ENCODE measurements at places on chromosomes 13 and 19.

GRCh38 chr19:40192758-40193586, 1.7 kb downstream of the MAP3K10 start:
- no peak for DNase-seq

DNA sequence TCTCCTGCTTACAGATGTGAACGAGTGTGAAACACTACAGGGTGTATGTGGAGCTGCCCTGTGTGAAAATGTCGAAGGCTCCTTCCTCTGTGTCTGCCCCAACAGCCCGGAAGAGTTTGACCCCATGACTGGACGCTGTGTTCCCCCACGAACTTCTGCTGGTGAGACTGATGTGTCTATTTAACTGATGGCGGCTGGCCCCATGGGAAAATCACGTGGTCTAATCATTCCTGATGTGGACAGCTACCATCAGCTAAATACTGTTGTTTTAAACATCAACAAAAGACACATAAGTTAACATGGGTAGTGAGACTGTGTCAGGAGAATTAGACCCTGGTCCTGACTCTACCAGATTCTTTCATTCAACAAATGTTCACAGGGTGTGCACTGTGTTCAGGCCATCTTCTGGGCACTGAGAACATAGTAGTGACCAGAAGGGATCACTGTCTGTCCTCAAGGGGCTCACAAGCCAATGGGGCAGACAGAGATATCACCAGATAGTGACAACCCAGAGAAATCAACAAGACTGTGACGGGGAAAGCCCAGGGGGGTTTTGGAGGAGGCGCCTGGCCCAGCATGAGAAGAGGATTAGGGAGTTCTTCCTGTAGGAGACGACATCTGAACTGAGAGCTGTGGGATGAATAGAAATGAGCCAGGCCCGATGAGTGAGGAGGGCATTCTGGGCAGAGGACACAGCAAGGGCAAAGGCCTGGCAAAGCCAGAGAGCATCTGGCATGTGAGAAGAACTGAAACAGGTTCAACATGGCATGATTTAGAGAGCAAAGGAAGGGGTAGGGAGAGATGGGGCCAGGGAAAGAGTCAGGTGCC, 18.4 kb downstream of the LTBP4 start:
- no peak for DNase-seq

GRCh38 chr13:77356155-77356554, 29.3 kb upstream of the MYCBP2 start:
- no peak for DNase-seq

DNA sequence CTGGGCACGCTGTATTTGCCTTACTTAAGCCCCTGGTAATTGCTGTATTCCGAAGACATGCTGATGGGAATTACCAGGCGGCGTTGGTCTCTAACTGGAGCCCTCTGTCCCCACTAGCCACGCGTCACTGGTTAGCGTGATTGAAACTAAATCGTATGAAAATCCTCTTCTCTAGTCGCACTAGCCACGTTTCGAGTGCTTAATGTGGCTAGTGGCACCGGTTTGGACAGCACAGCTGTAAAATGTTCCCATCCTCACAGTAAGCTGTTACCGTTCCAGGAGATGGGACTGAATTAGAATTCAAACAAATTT, 676 bp downstream of the BRCA2 start:
- no peak for DNase-seq

DNA sequence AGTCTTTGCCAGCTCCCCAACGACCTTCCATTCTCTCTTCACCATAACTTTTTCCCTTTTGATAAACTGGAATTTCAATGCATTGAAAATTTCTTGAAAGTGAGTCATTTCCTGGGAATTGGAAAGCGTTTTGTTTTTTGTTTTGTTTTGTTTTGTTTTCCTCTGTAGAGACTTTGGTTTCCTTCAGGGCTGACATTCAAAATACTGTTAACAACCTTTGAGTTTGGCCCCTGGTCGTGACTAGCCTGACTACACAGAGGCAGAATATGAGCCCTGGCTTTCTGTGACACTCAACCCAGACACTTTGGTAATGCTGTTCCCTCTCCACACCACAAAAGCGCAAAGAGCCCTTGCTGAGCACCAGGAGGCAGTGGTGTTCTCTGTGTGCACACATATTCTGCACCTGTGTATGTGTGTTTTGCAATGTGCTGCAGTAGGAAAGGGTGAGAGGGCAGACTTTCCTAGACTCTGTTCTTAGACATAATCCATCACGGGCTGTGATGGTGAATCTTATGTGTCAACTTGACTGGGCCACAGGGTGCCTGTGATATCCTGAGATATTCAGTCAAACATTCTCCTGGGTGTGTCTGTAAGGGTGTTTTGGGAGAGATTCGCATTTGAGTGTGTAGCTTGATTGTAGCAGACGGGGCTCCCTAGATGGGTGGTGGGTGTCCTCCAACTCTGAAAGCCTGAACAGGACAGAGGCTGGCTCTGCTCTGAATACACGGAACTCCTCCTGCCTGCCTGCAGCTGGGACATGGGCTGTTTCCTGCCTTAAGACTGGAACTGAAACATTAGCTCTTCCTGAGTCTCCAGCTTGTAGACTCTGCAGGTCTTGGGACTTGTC, 29.5 kb upstream of the ANKRD10 start:
- peak; percentile 15 for DNase-seq

- no peak for DNase-seq
Observed at GRCh38 chr13:20526664-20527063, 1.0 kb upstream of the CRYL1 start.

- no peak for DNase-seq
Observed at GRCh38 chr19:10730932-10731331, 13.1 kb downstream of the DNM2 start.

DNA sequence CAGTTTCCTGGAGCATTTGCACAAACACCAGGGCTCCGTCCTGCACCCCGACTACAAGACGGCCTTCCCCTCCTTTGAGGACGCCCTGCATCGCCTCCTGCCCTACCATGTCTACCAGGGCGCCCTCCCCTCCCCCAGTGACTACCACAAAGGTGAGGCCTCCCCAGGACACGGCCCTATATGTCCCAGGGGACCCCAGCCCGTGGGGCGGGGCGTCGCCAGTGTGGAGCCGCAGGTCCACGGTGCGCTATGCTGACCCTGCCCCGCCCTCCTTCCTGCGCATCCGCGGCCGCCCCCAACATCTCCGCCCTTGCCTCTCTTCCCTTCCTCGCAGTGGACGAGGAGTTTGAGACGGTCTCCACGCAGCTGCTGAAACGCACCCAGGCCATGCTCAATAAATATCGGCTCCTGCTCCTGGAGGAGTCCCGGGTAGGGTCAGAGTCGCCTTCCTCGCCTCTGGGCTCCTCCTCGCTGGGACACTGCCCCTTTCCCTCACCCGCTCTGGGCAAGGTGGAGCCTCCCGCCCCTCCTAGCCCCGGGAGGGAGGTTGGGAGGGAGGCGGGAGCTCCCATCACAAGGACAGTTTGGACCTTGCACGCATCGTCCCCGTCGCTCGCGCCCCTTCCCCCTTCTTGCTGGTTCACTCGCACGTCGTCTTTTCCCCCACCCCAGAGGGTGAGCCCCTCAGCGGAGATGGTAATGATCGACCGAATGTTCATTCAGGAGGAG, 14.4 kb upstream of the EHD2 start:
- DNase-seq = no peak

DNA sequence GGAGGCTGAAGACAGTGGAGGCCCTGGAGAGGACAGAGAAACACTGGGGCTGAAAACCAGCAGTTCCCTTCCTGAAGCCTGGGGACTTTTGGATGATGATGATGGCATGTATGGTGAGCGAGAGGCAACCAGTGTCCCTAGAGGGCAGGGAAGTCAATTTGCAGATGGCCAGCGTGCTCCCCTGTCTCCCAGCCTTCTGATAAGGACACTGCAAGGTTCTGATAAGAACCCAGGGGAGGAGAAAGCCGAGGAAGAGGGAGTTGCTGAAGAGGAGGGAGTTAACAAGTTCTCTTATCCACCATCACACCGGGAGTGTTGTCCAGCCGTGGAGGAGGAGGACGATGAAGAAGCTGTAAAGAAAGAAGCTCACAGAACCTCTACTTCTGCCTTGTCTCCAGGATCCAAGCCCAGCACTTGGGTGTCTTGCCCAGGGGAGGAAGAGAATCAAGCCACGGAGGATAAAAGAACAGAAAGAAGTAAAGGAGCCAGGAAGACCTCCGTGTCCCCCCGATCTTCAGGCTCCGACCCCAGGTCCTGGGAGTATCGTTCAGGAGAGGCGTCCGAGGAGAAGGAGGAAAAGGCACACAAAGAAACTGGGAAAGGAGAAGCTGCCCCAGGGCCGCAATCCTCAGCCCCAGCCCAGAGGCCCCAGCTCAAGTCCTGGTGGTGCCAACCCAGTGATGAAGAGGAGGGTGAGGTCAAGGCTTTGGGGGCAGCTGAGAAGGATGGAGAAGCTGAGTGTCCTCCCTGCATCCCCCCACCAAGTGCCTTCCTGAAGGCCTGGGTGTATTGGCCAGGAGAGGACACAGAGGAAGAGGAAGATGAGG, 1.5 kb downstream of the PPP1R15A start:
- no peak for DNase-seq

GRCh38 chr13:45718063-45718462, 15.9 kb downstream of the CBY2 start:
- no peak for DNase-seq

DNA sequence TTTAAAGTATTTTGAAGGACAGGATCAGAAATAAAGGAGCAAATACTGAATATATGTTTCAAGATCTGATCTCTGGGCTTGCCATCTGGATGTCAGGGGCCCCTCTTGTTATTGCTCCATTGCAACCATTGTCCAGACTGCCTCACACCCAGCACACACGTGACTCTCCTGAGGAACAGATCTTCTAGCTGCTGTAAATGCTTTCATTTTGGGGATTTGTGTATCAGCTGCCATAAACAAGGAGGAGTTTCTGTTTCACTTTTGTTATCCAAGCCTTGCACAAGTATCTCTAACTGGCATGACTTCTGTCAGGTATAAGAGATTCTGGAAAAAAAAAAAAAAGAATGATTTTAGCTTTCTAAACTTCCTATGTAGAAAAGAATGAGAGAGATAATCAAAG, 1624.1 kb upstream of the PRR20A start:
- no peak for DNase-seq

DNA sequence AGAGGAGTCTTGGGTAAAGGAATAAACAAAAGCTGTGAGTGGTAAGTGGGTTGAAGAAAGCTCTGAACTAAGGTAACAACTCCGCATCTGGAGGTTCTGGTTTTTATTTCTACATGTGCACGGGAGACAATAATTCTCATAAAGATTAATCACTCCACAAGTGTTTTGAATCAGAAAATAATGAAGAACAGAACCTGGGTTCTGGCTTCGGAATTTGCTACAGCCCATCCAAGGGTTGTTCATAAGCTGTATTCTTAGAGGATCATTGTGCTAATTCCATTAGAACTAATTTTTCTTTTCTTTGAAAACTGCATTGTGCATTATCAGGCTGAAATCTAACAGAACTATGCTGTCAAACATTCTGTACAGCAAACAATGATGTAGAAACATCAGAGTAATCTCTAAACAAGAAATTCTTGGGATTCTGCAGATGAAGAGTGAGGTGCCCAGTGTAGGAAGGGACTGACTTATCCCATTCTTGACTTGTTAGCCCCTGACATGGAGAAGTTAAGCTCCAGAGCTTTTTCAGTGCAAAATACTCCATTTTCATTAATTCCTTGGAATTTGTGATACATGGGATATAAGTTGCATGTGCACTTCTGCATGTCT, 368.2 kb downstream of the COG6 start:
- DNase-seq = no peak

DNA sequence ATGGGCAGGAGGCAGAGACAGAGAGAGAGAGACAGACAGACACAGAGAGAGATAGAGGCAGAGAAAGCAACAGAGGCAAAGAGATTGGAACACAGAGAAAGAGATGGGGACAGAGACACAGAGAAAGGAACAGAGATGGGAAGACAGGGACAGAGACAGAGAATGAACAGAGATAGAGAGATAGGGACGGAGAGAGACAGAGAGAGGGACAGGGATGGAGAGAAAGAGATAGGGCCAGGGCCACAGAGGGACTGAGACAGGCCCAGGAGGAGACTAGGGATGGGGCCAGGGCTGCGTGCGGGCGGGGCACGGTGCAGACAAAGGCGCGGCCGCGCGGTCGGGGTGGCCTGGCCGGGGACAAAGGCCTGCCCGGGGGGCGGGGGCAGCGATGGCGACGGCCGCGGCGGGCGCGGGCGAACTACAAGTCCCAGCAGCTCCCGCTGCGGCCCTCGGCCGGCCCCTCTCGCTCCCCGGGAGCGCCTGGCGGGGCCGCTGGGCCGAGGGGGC, at the start of gene ZNF358:
Gene ZNF358, plus strand, starts transcription at position 459 of the 507 bp plus-strand sequence. CDS start 3,140 bp downstream, outside the sequence.
- peak; percentile 51 for DNase-seq

GRCh38 chr13:33751151-33751550, 66.8 kb upstream of the RFC3 start:
- no peak for DNase-seq

- no peak for DNase-seq
Observed at GRCh38 chr19:32476032-32476350, 70.4 kb downstream of the DPY19L3 start.

DNA sequence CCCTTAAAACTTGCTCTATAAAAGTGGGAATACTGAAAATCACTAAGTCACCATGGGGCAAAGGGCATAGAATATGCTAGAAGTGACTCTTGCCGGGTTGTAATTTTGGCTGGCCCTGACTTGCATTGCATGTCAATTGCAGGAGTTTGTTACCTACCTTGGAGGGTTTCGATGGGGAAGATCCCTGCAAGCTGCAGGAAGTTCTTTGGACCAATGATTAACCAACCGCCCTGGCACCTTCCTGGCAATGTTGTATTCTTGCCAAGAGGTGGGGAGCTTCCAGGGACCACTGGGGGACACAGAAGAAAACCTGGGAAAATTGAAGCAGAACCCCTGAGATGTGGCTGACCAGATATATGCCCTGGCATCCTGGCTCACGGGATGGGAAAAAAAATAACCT, 235.8 kb downstream of the B3GLCT start:
- no peak for DNase-seq

GRCh38 chr13:61275251-61275650, 140.4 kb downstream of the PCDH20 start:
- DNase-seq = no peak

DNA sequence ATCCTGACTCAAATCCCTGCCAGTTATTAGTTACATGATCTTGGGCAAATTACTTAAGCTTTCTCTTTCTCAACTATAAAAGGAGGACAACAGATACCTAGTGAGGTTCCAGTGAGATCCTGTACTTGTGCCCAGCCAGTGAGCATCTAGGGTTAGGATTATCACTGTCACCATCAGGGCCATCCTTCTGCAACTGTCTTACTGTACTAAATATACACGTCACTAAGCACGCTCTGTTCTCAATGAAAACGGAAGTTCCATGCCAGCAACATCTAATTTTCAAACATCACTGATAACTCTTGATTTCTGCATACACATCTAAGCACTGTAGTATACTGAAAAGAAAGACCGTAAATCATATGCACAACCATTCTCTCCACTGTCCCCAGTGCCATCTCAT, 70.0 kb downstream of the FOXO1 start:
- DNase-seq = no peak

All from stimulated activated CD4-positive, alpha-beta T cell treated with anti-CD3 and anti-CD28 coated beads, Interleukin-4, amount 100 ng/mL, for 1 hour (primary cell).